ENCODE measurements at places on chromosomes 3 and 15. TPM values are rescaled to one million over a fixed set of nuclear protein-coding genes. Genes with fewer than 3 reads are reported as not detected.

Gene CALML4
- 2.7 TPM for total RNA-seq

Gene RASGRP1
- total RNA-seq: not detected

Gene LOXL1
- total RNA-seq: 112 TPM

Gene LRRC34
- total RNA-seq: 7.1 TPM

Gene SEMA6D
- total RNA-seq: 1.8 TPM

Gene CPLX3
- total RNA-seq: not detected

Gene ADAMTS9
- total RNA-seq: 2.5 TPM

Gene SUSD5
- 6.2 TPM for total RNA-seq

Gene SEMA3B
- 14.3 TPM for total RNA-seq

Gene PEX5L
- not detected for total RNA-seq

Gene FAM81A
- total RNA-seq: 0.50 TPM

Gene CHDH
- 0.34 TPM for total RNA-seq

Gene NUDT16
- 13.1 TPM for total RNA-seq

Gene FILIP1L
- 12.6 TPM for total RNA-seq

Gene SLC22A13
- total RNA-seq: not detected

Gene GLCE
- 19.0 TPM for total RNA-seq

Gene GOLGA8K
- not detected for total RNA-seq

Gene COLQ
- 0.17 TPM for total RNA-seq

Gene PPP1R14D
- not detected for total RNA-seq

Gene FBXW12
- not detected for total RNA-seq

Gene CD80
- total RNA-seq: not detected

Gene GABRA5
- total RNA-seq: 0.30 TPM

Gene SERPINI1
- total RNA-seq: 2.1 TPM

Gene GHSR
- total RNA-seq: not detected

Gene TEX55
- not detected for total RNA-seq

Gene ZIC1
- not detected for total RNA-seq

Gene MAGEL2
- 0.84 TPM for total RNA-seq

Gene CILP
- under 0.01 TPM for total RNA-seq

Gene CHRNB4
- total RNA-seq: not detected

Gene CEP152
- 5.4 TPM for total RNA-seq

Gene PLSCR5
- total RNA-seq: not detected

Gene FOXB1
- total RNA-seq: not detected

Gene IL5RA
- not detected for total RNA-seq

Gene TMEM207
- not detected for total RNA-seq

Gene CPNE4
- not detected for total RNA-seq

Gene MYH15
- total RNA-seq: under 0.01 TPM

Gene CADPS
- total RNA-seq: 0.50 TPM

Gene SLC41A3
- total RNA-seq: 34.1 TPM

Gene UTS2B
- 0.59 TPM for total RNA-seq

Gene TRPC1
- total RNA-seq: 8.2 TPM

Gene HAPLN3
- total RNA-seq: 4.9 TPM

All from bronchus fibroblast of lung (primary cell).